ENCODE measurements at places on chromosomes 5 and 9.

DNA sequence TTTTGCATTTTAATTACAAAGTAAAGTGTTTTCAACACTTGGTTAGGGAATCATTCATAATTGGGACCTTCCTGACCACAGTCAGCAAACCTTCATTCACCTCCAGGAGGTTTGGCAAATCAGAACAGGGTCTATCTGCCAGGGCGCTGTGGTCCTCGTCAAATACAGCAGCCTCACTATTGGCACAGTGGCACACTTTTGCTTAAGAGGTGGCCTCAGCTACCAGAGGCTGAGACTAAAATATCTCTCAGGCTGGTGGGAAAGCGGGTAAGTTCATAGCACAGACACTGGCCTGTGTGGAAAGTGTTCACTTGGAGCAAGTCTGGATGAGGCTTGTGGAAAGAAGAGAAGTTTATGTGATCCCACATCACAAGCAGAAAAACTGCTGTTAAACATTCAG lies 268.6 kb upstream of the DAPK1 start:
- no peak for DNase-seq

- no peak for DNase-seq
Observed at GRCh38 chr5:180284149-180284548, 7.7 kb downstream of the MAPK9 start.

GRCh38 chr9:5549658-5550650 lies 39.6 kb downstream of the PDCD1LG2 start:
- no peak for DNase-seq

- no peak for DNase-seq
Observed at GRCh38 chr9:108552459-108553040, 303.2 kb downstream of the ACTL7B start.

- no peak for DNase-seq
Observed at GRCh38 chr5:116572350-116573278, 2.0 kb downstream of the SEMA6A start.

GRCh38 chr5:83518319-83519061 lies 46.9 kb downstream of the VCAN start:
- DNase-seq, result no peak

- no peak for DNase-seq
Observed at GRCh38 chr9:98021306-98022040, 35.1 kb upstream of the NANS start.
